ENCODE measurements at places on chromosomes 4 and X. TPM values are rescaled to one million over a fixed set of nuclear protein-coding genes. Genes with fewer than 3 reads are reported as not detected.

DNA sequence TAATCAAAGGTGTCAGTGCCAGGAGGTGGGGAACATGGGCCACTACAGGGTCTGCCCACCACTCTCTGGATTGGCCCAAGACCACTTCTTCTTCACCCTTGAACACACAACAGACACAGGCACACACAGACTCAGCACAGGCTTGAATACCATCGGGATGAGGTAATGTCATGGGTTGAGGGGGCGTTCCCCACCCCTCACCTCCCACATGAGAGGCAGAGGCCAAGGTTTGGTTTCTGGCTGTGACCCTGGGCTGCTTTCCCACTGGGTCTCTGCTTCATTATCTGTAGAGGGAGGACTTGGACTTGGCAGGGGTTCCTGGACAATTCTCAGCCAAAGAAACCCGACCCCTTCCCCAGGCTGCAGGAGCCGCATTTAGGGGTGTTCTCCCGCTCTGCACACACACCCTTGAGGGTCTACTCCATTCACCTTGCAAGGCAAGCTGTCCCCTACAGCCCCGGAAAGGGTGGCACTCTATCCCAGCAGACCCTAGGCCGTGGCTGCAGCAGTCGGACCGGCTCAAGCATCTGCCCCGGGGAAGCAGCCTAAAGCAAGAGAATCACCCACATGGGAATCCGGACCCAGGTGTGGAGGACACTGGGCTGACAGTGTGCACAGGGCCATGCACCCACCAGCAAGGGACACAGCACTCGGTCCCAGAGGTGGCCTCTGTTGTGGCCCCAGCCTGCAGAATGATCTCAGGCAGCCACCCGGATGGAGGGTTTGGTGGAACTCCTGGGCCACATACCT, 62.4 kb downstream of the TRMT44 start:
- no peak for DNase-seq
- H3K4me1 ChIP-seq = peaks cover 17% of the 10 kb centered on the region
- H3K27ac ChIP-seq = no peak overlapping the region
- no peak overlapping the region for H3K4me3 ChIP-seq

- H3K36me3 ChIP-seq = no peaks in the 10 kb centered on the region
- no peak for DNase-seq
- no peaks in the 10 kb centered on the region for H3K4me1 ChIP-seq
- H3K4me3 ChIP-seq = no peak overlapping the region
- H3K27ac ChIP-seq = no peak overlapping the region
- no peaks in the 10 kb centered on the region for H3K27me3 ChIP-seq
Measured at GRCh38 chr4:112852601-112853000, 196.9 kb upstream of the ANK2 start.

DNA sequence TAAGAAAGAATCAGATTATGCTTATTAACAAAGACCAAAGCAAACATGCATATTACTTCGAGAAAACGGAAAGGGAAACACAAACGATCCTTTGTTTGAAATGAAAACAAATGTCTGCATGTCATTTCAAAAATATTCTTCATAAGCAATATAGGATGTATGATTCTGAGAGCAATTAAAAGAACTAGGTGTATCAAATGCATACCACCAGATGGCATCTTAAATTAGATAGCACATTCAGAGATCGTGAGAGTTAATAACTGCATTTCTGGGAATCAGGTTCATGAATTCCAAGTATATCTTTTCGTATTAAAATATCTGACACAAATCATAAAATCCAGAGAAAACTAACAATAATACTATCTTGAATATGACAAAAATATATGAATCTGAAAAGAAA, 159.5 kb downstream of the PPP3CA start:
- DNase-seq = no peak
- no peaks in the 10 kb centered on the region for H3K36me3 ChIP-seq
- no peaks in the 10 kb centered on the region for H3K27me3 ChIP-seq
- no peak overlapping the region for H3K4me3 ChIP-seq
- H3K4me1 ChIP-seq = peaks cover 21% of the 10 kb centered on the region

- no peaks in the 10 kb centered on the region for H3K4me1 ChIP-seq
- no peaks in the 10 kb centered on the region for H3K27me3 ChIP-seq
- H3K27ac ChIP-seq = no peak overlapping the region
- no peak overlapping the region for H3K4me3 ChIP-seq
- no peaks in the 10 kb centered on the region for H3K36me3 ChIP-seq
Measured at GRCh38 chr4:126899331-126899801, 733.4 kb upstream of the INTU start.

DNA sequence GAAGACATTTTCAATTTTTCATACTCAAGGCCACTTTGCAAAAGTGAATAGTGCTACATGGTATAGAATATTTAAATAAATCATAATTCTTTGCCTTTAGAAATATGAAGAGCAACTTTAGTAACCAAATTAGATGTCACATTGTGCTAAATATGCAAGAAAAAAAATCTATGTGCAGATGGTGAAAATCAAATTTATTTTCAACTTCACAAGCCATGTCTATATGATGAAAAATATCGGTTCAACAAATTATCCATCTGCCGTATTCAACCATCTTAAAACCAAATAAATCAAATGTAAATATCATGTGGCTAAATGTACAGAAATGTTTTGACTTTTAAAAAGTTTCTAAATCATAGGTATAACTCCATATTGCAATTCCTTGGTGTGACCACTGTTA, 398.2 kb downstream of the PABPC4L start:
- DNase-seq = no peak
- H3K4me3 ChIP-seq = no peak overlapping the region
- no peaks in the 10 kb centered on the region for H3K4me1 ChIP-seq
- H3K27me3 ChIP-seq = no peaks in the 10 kb centered on the region
- no peaks in the 10 kb centered on the region for H3K36me3 ChIP-seq

DNA sequence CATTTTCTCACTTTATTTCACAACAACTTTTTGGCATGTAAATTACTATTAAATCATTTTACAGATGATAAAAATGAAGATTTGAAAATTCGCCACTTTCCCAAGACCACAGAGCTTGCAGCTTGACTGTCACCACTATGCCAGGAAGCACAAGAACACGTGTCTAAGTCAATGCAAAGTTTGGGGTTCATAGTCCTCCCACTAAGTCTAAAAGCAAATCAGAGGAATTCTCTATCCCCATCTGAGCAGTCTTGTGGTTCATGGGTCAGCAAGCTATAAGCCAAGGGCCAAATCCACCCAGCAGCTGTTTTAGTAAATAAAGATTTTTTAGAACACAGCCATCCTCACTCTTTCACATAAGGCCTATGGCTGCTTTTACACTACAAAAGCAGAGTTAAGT, 833.3 kb upstream of the INTU start:
- H3K27me3 ChIP-seq = no peaks in the 10 kb centered on the region
- no peak for DNase-seq
- H3K4me1 ChIP-seq = no peaks in the 10 kb centered on the region
- no peak overlapping the region for H3K27ac ChIP-seq
- H3K36me3 ChIP-seq = no peaks in the 10 kb centered on the region

DNA sequence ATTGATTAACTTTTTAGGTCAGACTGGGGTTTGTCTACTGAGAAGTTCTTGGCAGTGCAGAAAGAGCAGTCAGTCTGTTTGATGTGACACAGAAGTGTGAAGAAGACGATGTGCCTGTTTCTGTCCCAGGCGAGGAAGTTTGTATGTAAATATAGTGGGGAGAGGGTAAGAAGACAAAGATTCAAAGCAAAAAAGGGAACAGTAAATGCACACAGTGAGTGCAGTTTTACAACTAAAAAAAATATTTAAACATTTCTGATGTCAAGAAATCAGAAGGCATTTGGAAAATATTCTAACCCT, 264.9 kb downstream of the RAPGEF2 start:
- no peak overlapping the region for H3K4me3 ChIP-seq
- no peak for DNase-seq
- no peaks in the 10 kb centered on the region for H3K4me1 ChIP-seq
- H3K27ac ChIP-seq = no peak overlapping the region
- H3K27me3 ChIP-seq = no peaks in the 10 kb centered on the region

GRCh38 chrX:18149454-18149853, 71.2 kb downstream of the BEND2 start:
- DNase-seq = no peak
- H3K4me3 ChIP-seq = no peak overlapping the region
- H3K27me3 ChIP-seq = no peaks in the 10 kb centered on the region
- no peak overlapping the region for H3K27ac ChIP-seq
- no peaks in the 10 kb centered on the region for H3K4me1 ChIP-seq

- H3K27ac ChIP-seq = peak within 1 kb of the TSS; percentile 66
- H3K36me3 ChIP-seq = no peaks in the 10 kb centered on the region
- DNase-seq = peak; percentile 83
- H3K4me3 ChIP-seq = no peak within 1 kb of the TSS
Measured at GRCh38 chrX:153763989-153764755, at the start of gene PLXNB3. Gene PLXNB3 (plus strand): TSS chrX:153764249. CDS start chrX:153765536, 1,287 bp downstream.

- DNase-seq = no peak
- H3K27ac ChIP-seq = peak overlapping the region; percentile 72
- peaks cover 6% of the 10 kb centered on the region for H3K4me1 ChIP-seq
- H3K4me3 ChIP-seq = peak overlapping the region; percentile 80
- H3K27me3 ChIP-seq = no peaks in the 10 kb centered on the region
Measured at GRCh38 chr4:39181520-39181904, 817 bp upstream of the WDR19 start.

- no peaks in the 10 kb centered on the region for H3K27me3 ChIP-seq
Measured at GRCh38 chr4:187042251-187042650, 318.6 kb upstream of the FAT1 start.

DNA sequence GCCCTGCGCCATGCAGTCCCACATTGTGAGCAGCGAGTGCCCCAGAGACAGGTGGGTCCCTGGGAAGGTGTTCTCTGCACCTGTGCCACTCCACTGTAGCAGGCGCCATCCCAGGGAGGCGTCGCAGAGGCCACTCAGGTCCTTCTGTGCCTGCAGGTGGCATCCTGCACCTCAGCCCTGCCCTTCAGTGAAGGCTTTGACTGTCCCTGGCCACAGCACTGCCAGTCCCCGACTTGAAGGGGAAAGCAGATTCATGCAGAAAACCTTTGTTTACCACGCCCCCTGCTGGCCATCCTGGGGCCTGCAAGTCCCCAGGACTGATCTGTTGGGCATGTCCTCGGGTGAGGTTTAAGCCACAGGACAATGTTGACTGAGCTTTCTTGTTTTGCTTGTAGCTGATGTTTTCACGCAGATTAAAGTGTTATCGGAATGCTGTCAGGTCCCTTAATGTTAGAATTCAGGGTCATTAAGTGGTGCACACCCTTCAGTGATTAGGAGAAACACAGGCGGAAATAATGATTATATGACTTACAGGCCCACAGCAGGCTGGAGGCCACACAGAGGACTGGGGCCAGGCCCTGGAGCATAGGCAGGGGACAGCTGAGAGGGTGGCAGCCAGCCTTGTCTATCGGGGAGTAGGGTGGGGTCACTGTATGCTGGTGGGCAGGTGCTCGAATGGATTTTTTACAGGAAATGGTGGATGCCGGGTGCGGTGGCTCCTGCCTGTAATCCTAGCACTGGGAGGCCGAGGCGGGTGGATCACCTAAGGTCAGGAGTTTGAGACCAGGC, 5.0 kb downstream of the TACC3 start:
- H3K36me3 ChIP-seq = peaks cover 9% of the 10 kb centered on the region
- H3K27ac ChIP-seq = peak overlapping the region; percentile 79
- no peak overlapping the region for H3K4me3 ChIP-seq

DNA sequence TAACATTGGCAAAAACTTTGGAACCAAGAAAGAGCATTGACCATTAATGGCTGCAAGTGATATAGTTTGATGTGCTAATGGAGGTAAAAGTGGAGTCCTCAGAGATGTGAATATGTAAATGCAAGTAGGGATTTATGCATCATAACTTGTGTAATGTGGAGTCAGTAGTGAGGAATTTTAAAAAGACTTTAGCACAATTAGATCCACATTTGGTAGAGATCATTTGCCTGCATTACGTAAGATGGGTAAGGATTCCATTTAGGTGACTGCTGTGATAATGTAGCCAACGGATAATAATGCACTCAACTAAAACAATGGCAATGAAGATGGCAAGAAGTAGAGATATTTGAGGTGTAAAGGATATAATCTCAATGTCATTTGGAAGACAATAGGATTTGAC, 1128.4 kb downstream of the ADGRL3 start:
- no peak for DNase-seq
- H3K27ac ChIP-seq = no peak overlapping the region
- H3K27me3 ChIP-seq = no peaks in the 10 kb centered on the region
- no peak overlapping the region for H3K4me3 ChIP-seq

DNA sequence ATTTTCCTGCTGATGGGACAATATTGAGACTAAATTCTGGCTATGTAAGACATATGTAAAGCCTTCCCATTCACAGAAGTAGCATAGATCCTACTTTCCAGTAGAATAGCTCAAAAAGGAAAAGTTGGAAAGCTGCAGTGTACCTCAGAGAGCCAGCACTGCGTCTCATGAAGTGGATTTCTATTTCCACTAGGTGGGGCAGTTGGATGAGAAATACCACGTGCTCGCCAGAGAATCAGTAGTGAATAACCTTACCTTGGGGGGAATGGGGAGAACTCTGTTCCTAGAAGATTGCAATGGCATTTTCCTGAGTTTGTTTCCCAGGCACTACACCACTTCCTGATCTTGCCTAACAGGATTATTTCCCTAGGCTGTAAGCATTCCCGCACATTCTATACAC, 907.1 kb downstream of the FSTL5 start:
- no peaks in the 10 kb centered on the region for H3K36me3 ChIP-seq
- no peaks in the 10 kb centered on the region for H3K4me1 ChIP-seq
- no peak for DNase-seq

DNA sequence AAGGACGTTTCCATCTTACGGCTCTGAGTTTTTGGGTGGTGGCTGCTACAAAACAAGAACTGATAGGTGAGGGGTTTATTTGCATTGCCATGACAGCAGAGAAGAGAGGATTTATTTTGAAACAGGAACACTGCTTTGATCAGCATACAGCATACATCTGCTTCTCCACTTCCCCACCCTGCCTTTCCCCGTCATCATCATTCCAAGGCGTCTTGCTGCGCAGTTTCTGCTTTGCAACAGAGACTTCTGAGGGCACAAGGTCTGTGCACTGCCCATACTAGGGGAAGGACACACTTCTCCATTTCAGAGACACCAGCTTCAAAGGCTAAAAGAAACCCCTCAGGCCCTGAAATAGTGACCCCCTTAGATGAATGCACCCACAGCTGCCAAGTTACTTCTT, 19.1 kb downstream of the STARD8 start:
- H3K4me1 ChIP-seq = peaks cover 3% of the 10 kb centered on the region
- peak; percentile 31 for DNase-seq
- H3K4me3 ChIP-seq = no peak overlapping the region

- H3K4me1 ChIP-seq = no peaks in the 10 kb centered on the region
- peaks cover 3% of the 10 kb centered on the region for H3K36me3 ChIP-seq
- DNase-seq = no peak
- H3K27me3 ChIP-seq = no peaks in the 10 kb centered on the region
- H3K4me3 ChIP-seq = no peak overlapping the region
Measured at GRCh38 chrX:119625843-119626242, 19.6 kb upstream of the NKRF start.

CSAG2 gene
- not detected for total RNA-seq

AMTN gene
- total RNA-seq = not detected

PDZD4 gene
- 8.0 TPM for total RNA-seq

RASSF6 gene
- 1.1 TPM for total RNA-seq

KLB gene
- total RNA-seq = 9.0 TPM

SPOCK3 gene
- 0.23 TPM for total RNA-seq

UGT2B17 gene
- not detected for total RNA-seq

Measured in upper lobe of left lung (tissue), 6 donors.